ENCODE measurements at places on chromosomes 16 and 17.

GRCh38 chr16:67421030-67421429, 4.8 kb upstream of the ZDHHC1 start:
- DNase-seq = no peak

GRCh38 chr16:583470-583814, 6.4 kb upstream of the RAB40C start:
- DNase-seq = no peak

- no peak for DNase-seq
Observed at GRCh38 chr17:34254651-34255380, at the start of gene CCL2. CCL2 (plus strand) TSS chr17:34255285; CDS start chr17:34255350, 65 bp downstream.

DNA sequence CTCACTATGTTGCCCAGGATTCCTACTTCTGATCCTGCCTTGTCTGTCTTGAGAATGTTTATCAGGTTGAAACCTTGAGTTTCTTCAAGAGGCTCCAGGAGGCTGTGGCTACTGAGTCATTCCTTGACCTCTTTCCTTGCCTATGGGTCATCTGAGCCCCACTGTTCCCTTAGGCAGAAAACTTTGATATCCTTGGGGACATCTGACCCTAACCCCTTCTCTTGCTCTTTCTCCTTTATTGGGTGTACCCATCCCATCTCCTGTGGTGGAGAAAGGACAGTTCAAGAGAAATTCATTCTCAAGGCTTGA, 12.5 kb downstream of the ARL4D start:
- no peak for DNase-seq

- no peak for DNase-seq
Observed at GRCh38 chr17:3944485-3945388, 19.5 kb downstream of the ATP2A3 start.

- no peak for DNase-seq
Observed at GRCh38 chr17:35898283-35899070, 18.3 kb upstream of the CCL5 start.

DNA sequence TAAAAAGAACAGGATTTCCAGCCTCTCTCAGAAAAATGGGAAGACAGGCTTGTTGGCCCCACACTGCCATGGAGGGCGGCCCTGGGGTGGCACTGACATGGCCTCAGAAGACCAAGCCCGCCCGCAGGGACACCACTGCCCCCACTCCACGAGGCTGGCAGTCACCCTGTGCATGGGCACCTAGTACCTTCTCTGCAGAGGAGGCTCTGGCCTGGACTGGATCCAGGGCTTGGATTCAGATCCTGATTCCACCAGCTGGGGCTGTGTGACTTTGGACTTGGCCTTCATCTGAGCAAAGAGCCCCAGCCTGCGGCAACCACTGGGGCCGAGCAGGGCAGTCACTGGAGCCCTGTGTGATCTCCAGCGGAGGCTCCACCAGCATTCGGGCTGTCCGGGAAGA, 16.8 kb upstream of the FASN start:
- no peak for DNase-seq

GRCh38 chr17:11023639-11024479, 186.0 kb upstream of the PIRT start:
- no peak for DNase-seq

DNA sequence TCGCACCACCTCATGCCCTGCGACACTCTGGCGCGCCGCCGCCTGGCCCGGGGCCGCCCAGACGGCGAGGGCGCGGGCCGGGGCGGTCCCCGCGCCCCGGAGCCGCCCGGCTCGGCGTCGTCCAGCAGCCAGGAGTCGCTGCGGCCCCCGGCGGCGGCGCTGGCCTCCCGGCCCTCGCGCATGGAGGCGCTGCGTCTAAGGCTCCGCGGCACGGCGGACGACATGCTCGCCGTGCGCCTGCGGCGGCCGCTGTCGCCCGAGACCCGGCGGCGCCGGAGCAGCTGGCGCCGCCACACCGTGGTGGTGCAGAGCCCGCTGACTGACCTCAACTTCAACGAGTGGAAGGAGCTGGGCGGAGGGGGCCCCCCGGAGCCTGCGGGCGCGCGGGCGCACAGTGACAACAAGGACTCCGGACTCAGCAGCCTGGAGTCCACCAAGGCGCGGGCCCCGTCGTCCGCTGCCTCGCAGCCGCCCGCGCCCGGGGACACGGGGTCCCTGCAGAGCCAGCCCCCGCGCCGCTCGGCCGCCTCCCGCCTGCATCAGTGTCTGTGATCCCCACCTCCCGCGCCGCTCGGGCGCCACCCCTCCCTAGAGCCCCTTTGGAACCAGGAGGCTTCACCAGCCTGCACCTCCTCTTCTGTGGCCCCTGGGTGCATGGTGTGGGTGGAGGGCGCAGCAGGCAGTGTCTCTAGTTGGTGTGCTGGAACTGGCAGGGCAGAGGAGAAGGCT, 82.3 kb downstream of the ARHGAP23 start:
- no peak for DNase-seq

- no peak for DNase-seq
Observed at GRCh38 chr17:69142175-69142802, 594 bp upstream of the ABCA6 start.

- DNase-seq = no peak
Observed at GRCh38 chr17:17156107-17156506, 50.0 kb downstream of the PLD6 start.

GRCh38 chr17:28963841-28964240, 12.5 kb upstream of the PHF12 start:
- no peak for DNase-seq

DNA sequence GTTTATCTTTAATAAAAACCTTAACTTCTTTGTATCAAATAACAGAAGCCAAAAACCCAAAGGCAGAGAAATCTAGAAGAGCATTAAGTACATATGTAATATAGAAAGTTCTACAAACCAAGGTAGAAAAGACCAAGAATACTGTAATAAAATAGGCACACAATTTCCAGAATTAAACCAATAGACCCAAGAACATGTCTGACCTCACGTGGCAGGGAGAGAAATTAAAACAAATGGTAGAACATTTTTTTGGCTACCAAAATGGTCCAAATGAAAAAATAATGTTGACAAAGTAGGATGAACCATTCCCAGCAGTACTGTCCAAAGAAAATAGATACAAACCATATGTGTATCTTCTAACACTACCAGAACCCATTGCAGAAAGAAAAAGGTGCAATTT, 183.5 kb downstream of the CPPED1 start:
- no peak for DNase-seq

DNA sequence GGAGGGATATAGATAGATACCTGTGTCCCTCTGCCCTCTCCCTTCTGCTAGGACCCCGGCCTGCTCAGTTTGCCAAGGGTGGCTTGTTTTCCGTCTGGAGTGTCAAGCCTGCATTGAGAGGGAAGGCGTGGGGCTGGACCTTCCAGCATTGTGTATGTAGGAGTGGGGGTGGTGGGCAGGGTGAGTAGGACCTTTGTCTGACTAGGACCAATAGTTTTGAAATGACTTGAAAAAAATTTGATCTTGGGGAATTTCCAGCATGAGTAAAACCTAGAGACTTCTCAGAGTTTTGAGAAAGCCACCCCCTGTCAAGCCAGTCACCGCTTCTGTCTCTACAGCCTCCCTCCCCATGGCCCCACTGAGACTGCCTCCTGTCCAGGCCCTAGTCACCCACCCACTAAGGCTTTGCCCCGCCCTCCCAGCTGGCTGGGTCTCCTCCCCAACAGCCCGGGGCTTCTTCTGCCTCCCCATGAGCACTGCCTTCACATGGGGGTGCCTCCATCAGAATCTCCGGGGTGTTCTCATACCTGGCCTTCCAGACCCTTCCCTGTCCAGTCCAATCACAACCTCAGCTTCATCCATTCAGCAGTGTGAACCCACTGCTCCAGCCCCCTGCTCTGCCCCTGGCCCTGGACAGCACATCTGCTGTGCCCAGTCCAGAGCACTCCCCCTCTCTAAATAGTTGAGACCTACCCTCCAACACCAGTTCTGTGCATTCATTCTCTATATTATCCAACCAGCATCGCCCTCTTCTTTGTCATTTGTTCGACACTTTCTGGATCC, 207.0 kb downstream of the MSI2 start:
- DNase-seq = no peak

DNA sequence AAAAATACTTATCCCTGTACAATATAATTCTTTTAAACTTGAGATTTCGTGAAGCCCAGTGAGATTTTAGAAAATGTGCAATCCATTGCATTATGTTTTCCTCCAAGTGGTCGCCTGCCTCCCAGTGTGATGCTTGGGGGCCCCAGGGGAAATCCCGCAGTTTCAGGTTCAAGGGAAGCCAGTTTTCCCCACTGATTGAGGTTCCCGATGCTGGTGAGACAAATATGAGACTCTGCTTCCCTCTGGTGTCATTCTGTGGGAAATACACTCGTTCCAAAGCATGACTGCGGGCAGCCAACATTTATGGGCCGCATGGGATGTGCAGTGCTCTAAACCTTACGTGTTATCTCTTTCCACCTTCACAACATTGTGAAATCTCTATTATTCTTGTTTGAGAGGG, 200.8 kb downstream of the PRKCB start:
- no peak for DNase-seq

All from stimulated activated CD8-positive, alpha-beta memory T cell treated with anti-CD3 and anti-CD28 coated beads, Interleukin-15, amount 100 ng/mL, for 4 hours (primary cell).